ENCODE measurements at places on chromosomes 3 and 15. TPM values are rescaled to one million over a fixed set of nuclear protein-coding genes. Genes with fewer than 3 reads are reported as not detected.

The DNAH1 gene
- total RNA-seq, result 2.9 TPM

The ROPN1 gene
- total RNA-seq, result not detected

The XXYLT1 gene
- total RNA-seq, result 36.8 TPM

The KLHL40 gene
- not detected for total RNA-seq

The CPN2 gene
- total RNA-seq, result not detected

The UNC13C gene
- total RNA-seq, result not detected

The CCNL1 gene
- 71.8 TPM for total RNA-seq

The RRP9 gene
- 23.0 TPM for total RNA-seq

The SGO1 gene
- total RNA-seq, result 2.2 TPM

The EPHA3 gene
- total RNA-seq, result 5.2 TPM

The RABL3 gene
- total RNA-seq, result 17.0 TPM

The HACD3 gene
- 70.3 TPM for total RNA-seq
